ENCODE measurements at places on chromosomes 3 and 15.

GRCh38 chr3:171874251-171874681 lies 31.1 kb downstream of the TMEM212 start:
- DNase-seq: peak; percentile 100

- no peak for DNase-seq
These were observed 16.5 kb upstream of the TLE3 start for GRCh38 chr15:70114221-70114620.

- DNase-seq: no peak
These were observed 157.9 kb upstream of the SLC2A2 start for GRCh38 chr3:171184372-171184771.

- DNase-seq: no peak
These were observed 181.1 kb downstream of the GBE1 start for GRCh38 chr3:81580355-81580754.

- no peak for DNase-seq
These were observed 41.1 kb upstream of the SKOR1 start for GRCh38 chr15:67784090-67784781.

GRCh38 chr15:63054281-63054683 lies 11.7 kb downstream of the TPM1 start:
- no peak for DNase-seq

DNA sequence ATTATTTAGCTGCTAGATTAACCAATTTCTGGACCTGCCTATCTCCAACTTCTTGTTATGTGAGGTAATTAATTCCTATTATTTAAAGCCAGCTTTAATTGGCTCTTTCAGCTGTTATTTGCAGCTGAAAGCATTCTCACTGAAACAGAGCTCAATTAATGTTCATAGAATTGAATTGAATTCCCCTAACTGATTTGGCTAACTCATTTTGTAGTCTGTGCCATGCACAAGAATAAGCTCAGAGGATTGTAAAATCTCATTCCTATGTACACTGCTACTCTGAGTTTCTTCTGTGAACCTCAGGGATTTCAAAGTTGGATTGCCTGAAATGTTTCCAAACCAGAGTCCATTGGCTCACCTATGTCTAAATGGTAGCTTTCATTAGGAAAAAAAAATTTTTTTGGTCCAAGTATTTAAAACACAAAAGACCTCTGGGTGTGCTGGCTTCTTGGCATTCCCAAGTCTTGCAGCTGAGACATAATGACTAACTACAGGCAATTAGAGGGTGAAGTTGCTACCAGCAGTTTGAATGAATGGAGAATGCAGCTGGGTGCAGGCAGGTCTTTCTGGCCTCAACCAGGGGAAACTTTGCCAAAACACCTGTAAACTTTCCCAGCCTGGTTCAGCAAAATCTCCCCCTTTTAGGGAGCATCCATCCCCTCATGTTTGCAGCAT lies 134.3 kb downstream of the EDEM1 start:
- no peak for DNase-seq

Measured in HT1080 (cell line).